D721Med (cell line): ENCODE measurements at places on chromosomes 2 and 18.

DNA sequence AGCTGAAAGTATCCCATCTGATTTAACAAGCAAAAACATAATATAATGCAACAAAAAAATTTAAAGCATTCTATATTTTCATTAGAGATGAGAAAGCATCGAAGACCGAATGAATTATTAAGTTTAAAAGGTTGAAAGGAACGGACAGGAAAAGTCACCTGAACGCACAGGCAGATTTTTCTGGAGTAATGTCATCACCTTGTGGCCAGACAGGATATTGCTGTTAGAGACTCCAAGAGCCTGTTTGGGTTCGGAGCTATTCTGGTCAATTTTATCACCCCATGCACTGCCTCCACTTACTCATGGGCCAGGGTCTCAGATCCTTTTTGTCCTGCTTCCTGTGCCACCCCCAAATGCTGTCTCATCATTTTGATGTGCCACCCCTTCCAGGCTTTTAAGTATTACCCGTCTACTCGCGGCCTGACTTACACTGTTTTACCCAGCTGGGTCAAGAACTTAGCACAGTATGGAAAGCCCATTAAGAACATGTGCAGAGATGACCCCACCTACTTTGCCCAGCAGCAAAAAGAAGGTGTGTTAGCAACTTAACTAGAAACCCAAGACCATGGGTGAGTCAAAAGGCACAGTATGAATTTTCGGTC, 27.3 kb downstream of the GKN2 start:
- DNase-seq, result peak; percentile 36

GRCh38 chr18:42459873-42460272, 504.8 kb downstream of the PIK3C3 start:
- no peak for DNase-seq

GRCh38 chr2:457792-458424, 170.0 kb upstream of the ALKAL2 start:
- DNase-seq, result no peak

GRCh38 chr2:5849562-5849961, 157.4 kb downstream of the SOX11 start:
- DNase-seq, result no peak

GRCh38 chr2:183390109-183390508, 265.9 kb downstream of the NUP35 start:
- no peak for DNase-seq
